ENCODE measurements at places on chromosomes 5 and 9. TPM values are rescaled to one million over a fixed set of nuclear protein-coding genes. Genes with fewer than 3 reads are reported as not detected.

DNA sequence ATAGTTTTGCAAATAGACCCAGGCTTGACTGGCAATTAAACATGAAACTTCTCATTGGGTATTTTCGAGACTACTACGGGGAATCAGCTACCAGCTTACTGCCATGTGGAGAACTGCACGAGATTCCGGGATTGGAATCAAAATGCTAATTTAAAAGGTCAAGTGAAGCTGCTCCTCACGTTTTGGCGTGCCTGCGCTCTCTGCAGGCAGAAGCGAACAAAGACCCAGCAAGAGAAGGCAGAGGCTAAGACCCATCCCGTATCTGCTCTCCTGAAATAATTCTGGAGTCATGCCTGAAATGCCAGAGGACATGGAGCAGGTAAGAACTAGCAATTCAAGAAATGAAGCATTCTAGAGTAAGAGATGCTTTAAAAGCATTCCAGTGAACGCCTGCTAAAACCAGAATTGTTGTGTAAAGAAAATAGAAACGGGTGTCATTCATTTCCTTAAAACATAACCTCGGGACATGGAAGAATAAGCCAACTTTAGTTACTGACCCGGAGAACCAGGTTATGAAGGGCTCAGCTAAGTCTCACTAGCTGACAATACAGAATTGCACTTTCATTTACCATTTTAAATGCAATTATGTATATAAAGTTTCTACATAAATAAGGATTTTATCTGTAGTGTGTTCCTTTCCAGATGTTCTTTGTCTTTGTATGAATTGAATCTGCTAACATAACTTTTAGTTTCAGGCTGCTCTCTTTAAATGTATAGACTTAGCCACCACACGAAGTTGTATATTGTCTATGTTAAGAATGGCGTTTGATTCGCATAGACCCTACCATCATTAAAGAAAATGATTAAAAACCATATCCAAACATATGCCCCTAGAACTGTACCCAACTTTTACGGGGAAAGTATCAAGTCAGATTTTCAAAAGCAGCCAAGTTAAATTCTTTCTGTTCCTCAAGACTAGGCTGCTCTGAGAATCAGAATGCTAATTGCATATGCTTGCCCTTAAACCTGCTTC, 2.0 kb upstream of the MAT2B start:
- peak; percentile 8 for DNase-seq
- peaks cover 21% of the 10 kb centered on the region for H3K4me1 ChIP-seq
- no peaks in the 10 kb centered on the region for H3K36me3 ChIP-seq
- peak overlapping the region; percentile 61 for H3K4me3 ChIP-seq
- H3K27ac ChIP-seq, result peak overlapping the region; percentile 86

- H3K27ac ChIP-seq, result no peak overlapping the region
- H3K36me3 ChIP-seq, result no peaks in the 10 kb centered on the region
- no peaks in the 10 kb centered on the region for H3K27me3 ChIP-seq
- H3K4me1 ChIP-seq, result no peaks in the 10 kb centered on the region
- no peak for DNase-seq
- H3K4me3 ChIP-seq, result no peak overlapping the region
These were observed 249.0 kb upstream of the WWC1 start for GRCh38 chr5:168042284-168043068.

USP20 gene
- total RNA-seq, result 50.2 TPM

GRCh38 chr5:154395407-154396106, 50.2 kb upstream of the SAP30L start:
- H3K36me3 ChIP-seq, result no peaks in the 10 kb centered on the region
- DNase-seq, result no peak
- no peak overlapping the region for H3K27ac ChIP-seq
- no peaks in the 10 kb centered on the region for H3K27me3 ChIP-seq
- no peak overlapping the region for H3K4me3 ChIP-seq

- H3K27ac ChIP-seq, result no peak overlapping the region
- H3K36me3 ChIP-seq, result no peaks in the 10 kb centered on the region
- no peak for DNase-seq
- H3K4me1 ChIP-seq, result no peaks in the 10 kb centered on the region
- no peak overlapping the region for H3K4me3 ChIP-seq
- H3K27me3 ChIP-seq, result no peaks in the 10 kb centered on the region
These were observed 394.3 kb downstream of the OSTF1 start for GRCh38 chr9:75482566-75482965.

DNA sequence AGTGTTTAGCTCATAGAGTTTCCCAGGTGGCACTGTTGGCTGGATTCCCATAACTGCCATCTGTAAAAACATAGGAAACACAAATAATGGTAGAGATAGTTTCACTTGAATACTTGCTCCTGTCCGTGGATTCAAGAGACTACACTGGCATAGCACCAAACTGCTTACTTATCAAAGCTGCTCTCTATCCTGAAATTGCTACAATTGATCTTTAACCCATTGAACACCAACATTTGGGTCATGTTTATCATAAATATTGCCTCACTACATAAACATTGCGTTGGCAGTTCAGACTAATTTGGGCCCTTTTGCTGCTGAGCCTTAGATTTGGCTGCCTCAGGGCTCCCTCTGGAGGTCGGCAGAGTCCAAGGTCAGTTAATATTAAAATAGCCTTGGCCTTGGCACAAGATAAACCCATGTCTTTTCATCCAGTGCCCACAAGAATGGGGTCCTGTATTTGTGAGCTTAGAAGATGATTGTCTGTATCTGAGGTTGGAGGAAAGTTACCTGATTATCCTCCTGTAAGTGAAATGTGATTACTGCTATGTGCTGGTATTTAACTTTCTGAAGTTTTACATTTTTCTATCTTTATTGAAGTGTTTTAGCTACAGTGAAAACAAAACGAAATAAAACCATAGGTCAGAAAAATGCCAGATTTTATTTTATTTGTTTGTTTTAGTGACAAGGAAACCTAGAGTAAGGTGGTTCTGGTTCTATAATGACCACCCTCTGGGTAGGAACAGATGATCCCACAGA, 4.0 kb upstream of the RANBP3L start:
- no peaks in the 10 kb centered on the region for H3K27me3 ChIP-seq
- no peaks in the 10 kb centered on the region for H3K4me1 ChIP-seq
- no peak overlapping the region for H3K27ac ChIP-seq
- DNase-seq, result no peak
- H3K4me3 ChIP-seq, result no peak overlapping the region

GRCh38 chr5:36442352-36442751, 140.7 kb upstream of the RANBP3L start:
- no peaks in the 10 kb centered on the region for H3K27me3 ChIP-seq
- H3K4me3 ChIP-seq, result no peak overlapping the region
- DNase-seq, result no peak
- H3K4me1 ChIP-seq, result no peaks in the 10 kb centered on the region
- no peaks in the 10 kb centered on the region for H3K36me3 ChIP-seq

- H3K27ac ChIP-seq, result no peak overlapping the region
- H3K36me3 ChIP-seq, result no peaks in the 10 kb centered on the region
- no peaks in the 10 kb centered on the region for H3K4me1 ChIP-seq
- H3K27me3 ChIP-seq, result no peaks in the 10 kb centered on the region
- no peak overlapping the region for H3K4me3 ChIP-seq
These were observed 320.2 kb downstream of the FAM170A start for GRCh38 chr5:119949426-119949999.

SLC36A1 gene
- 7.2 TPM for total RNA-seq

All from CD8-positive, alpha-beta memory T cell (primary cell).